ENCODE measurements at places on chromosomes 6 and 20.

- DNase-seq = no peak
These were observed 1.3 kb downstream of the OXT start for GRCh38 chr20:3072530-3073250.

DNA sequence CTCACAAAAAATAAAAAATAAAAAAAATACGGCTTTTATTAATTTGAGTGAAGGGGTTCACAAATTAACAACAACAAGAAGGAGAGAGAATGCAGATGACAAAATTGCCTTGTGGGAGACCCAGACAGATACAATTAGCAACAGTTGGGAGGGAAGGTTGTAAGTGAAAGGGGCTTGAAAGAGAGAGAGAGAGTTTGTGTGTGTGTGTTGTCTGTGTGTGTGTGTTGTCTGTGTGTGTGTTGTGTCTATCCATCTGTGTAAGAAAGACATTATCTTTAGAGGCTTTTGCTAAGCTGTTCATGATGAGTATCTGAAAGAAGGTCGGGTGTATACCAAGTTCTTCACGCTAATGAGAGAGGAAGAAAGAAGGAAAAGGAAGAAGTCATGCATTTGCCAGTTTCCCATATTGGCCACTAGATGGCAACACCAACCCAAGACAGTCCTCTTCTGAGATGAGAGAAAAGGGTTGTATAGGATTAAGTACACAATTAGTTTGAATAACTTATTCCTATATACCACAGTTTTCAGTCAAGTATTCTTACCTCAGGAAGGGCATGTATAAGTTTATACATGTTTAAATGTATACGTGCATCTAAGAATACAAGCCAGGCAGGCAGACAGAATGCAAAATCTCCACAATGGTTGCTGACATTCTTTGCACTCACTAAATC is 63.7 kb upstream of the CD2AP start:
- DNase-seq = peak; percentile 75

DNA sequence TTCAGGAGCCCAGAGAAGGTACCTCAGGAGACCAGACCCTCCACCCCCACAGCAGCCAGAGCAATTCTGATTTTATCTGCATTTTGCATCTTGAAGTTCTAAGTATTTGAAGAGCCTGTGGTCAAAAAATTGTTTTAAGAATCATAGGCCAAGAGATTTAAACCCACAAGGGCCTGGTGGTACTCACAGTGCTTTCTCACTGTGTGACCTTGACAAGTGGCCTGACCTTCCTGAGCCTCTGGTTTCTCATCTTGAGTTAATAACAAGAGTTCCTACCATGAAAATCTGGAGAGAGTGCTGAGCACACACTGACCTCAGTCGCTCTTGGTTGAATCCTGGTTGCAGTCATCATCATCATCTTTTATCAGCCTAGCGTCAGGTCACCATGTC is 45.4 kb upstream of the ID1 start:
- DNase-seq = no peak

GRCh38 chr20:25686081-25687067 is 10.3 kb downstream of the ZNF337 start:
- DNase-seq = no peak

DNA sequence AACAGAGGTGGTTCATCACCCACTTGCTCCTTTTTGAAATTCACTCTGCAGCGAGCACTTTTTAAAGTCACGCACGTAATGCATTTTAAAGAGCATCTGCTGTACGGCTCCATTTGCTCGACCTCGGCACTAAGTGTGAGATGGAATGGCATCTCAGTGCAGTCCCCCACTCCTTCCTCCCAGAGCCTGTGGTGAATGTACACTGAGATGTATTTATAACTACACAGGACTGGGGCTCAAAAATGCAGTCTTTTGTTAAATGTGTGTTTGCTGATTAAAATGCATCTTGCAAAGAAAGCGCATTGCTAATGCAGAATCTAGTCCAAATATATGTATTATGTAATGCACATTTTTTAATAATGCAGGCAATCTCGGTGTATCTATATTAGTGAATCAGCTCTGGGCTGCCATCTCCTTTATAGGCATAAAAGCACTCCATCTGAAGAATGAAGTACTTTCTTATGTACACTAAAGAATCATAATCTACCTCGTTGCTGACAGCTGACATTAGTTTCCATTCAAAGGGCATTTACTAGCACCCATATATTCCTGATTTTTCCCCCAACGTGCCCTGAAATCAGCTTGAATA is 14.0 kb downstream of the GNAS-AS1 start:
- DNase-seq = no peak

- no peak for DNase-seq
These were observed 774.5 kb downstream of the DHX35 start for GRCh38 chr20:39736434-39737327.

GRCh38 chr6:155011809-155012291 is 16.7 kb downstream of the TIAM2 start:
- no peak for DNase-seq

- DNase-seq = no peak
These were observed 265.7 kb upstream of the PRND start for GRCh38 chr20:4455996-4456395.

DNA sequence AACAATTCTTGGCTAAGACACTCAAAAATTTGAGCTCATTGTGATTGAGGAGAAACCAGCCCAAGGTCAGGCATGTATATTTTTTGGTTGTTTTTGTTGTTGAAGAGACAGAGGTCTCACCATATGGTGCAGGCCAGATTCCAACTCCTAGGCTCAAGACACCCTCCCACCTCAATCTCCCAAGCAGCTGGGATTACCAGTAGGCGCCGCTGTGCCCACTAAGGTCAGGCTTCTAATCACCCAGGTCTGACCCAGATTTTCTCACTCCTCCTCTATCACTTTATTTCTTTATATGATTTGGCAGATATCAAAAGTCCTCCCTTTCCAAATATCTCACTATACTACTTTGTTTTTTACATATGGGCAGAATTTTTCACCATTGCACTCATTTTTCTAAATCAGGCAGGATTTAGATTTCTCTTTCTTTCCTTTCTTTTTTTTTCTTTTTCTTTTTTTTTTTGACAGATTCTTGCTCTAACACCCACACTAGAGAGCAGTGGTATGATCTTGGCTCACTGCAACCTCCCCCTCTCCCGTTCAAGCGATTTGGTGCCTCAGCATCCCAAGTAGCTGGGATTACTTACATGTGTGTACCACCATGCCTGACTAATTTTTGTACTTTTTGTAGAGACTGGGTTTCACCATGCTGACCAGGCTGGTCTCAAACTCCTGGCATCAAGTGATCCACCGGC is 1.7 kb upstream of the C6orf141 start:
- no peak for DNase-seq

Data from A673 (cell line).